Posterior cingulate gyrus (tissue), 11 donors: ENCODE measurements at places on chromosomes 16 and 17.
A peak's percentile ranks its signal among the peaks of the same experiment; 100 is the strongest.

GRCh38 chr16:5584109-5584508 is 486.5 kb upstream of the EEF2KMT start:
- no peak for DNase-seq

- DNase-seq: no peak
These were observed 33.2 kb downstream of the UBE2O start for GRCh38 chr17:76419576-76420260.

- DNase-seq: no peak
These were observed 21.1 kb upstream of the ZNF629 start for GRCh38 chr16:30808146-30808545.

- peak; percentile 34 for DNase-seq
These were observed 2.5 kb upstream of the ZNF423 start for GRCh38 chr16:49858200-49859124.

DNA sequence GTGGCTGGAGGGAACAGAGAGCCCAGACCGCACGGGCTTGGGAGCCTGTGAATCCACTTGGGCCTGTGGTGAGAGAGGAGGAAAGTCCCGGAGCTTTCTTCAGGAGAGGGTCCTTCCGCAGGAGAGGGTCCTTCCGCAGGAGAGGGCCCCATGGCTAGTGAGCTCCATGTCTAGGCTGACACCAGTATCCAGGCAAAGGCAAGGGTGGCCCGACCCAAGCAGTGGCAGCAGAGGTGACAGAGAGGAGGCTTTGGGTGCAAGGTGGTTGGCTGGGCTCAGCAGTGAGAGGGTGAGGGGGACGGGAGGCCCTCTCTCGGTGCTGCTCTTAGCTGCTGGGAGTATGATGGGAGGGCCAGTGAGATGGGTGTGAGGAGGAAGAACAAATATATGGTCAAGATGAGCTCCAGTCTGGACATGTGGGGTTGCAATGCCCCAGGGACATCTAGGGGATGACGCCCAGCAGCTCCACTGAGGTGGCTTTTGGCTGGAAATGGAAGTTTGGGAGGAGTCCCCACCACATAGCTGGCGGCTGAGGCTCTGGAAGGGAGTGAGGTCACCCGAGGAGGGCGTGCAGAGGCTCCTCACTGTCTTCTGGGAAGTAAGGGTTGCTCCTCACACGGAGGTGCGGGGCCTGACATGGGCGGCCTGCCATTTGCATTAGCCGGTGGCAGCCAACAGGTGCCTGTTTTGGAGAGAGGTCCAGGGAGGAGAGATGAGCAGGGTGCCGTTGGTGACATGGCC is 2.3 kb upstream of the HSD3B7 start:
- DNase-seq: peak; percentile 83

- no peak for DNase-seq
These were observed 8.2 kb downstream of the NMRAL1 start for GRCh38 chr16:4465977-4466779.

DNA sequence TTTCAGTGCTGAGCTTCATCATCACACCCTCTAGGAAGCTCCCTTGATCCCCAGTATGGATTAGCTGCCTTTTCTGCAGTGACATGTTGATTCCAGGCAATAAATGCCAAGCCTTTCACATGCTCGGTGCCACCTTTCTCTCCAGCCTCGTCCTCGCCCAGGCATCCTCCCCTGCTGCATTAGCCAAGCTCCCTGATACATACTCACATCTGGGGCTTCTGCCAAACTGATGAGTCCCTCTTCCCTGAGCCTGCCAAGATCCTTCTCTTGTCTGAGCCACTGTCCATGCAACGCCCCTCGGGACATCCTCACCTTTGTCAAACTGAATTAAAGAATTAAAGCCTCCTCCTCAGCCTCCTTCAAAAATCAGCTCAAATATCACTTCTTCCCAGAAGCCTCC is 538.5 kb upstream of the CDH11 start:
- no peak for DNase-seq

GRCh38 chr17:60863892-60864707 is 186.4 kb downstream of the BCAS3 start:
- DNase-seq: no peak

DNA sequence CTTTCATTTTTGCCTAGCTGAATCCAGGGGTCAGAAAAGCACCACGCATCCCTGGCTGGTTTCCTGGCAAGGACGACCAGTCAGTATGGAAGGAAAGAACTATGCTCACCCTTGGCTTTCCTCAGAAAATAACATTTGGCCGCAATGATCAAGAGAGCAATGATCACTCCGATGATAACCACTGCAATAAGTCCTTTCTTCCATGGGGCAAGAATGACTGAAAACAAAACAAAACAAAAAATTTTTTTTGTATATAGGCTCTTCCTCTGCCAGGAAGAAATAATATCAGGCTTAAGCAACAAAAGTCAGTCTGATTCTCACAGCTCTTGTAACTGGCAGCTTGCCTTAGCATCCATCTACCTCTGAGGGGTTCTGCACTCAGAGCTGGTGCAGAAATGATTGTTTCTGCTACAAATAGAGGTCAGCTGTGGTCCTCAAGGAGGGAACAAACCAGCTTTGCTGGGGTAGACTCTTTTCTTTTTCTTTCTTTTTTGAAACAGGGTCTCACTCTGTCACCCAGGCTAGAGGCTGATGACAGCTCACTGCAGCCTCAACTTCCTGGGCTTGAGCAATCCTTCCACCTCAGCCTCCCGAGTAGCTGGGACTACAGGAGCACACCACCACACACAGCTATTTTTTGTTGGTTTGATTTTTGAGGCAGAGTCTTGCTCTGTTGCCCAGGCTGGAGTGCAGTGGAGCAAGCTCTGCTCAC is 35.7 kb downstream of the PECAM1 start:
- no peak for DNase-seq

- no peak for DNase-seq
These were observed 22.4 kb downstream of the NXPH3 start for GRCh38 chr17:49597928-49598655.

GRCh38 chr17:44402564-44403172 is 13.2 kb upstream of the ITGA2B start:
- no peak for DNase-seq

DNA sequence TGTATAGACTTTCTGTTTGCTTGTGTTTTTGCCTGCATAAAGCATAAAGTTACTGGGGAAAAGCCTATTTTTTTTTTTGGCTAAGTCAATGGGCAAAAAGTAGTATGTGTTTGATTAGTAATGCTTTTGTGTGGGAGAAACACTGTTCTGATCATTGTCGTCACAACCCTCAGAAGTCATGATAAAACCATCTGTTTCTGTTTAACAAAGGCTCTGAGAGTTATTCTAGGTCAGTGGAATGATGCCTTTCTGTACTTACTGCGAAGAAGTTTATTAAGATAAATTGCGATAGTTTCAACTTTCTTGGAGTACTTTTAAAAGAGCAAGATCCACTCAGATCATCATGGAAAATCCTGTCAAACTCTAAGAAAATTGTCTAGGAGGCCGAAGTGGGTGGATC is 80.9 kb downstream of the PRKCA start:
- no peak for DNase-seq

GRCh38 chr16:50393858-50394802 is 25.3 kb upstream of the BRD7 start:
- DNase-seq: no peak

DNA sequence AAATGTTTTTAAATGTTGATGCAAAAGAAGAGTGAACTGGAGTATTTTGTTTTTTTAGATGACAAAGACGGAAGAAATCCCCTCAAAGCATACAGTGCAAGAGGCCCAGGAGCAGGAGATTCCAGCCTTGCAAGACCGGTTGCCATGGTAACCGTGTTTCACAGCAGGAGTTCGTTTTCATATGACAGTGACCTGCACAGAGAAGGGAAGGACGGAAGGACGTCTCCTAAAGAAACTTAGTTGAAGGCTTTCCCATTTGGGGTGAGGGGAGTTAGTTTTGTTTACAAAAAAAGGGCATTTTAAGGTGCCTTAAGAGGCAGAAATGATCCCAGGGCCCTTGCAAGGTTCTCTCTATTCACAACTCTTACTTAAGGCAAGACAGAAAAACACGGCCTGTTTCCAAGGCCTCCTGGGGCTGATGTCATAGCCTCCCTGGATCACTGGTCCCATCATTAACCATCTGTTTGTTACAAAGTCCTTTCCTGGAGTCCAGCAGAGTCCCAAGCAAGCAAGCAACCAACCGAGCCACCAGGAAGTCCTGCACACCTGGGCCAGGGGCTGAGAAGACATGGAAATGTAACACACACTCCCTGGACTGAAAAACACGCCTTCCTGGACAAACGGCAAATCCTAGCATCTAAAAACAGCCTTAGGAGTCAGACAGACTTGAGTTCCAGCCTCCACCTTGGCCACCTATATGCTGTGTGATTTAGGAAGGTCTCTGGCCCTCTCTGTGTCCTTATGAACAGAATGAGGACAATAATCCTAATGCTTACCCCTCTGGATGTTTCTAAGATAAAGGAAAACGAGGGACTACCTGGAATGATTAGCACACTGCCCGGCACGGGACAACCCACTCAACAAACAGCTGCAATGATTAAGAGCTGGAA is 30.3 kb upstream of the RPH3AL start:
- peak; percentile 53 for DNase-seq

- DNase-seq: no peak
These were observed 60.5 kb downstream of the SLC5A11 start for GRCh38 chr16:24906199-24906808.

- peak; percentile 41 for DNase-seq
These were observed 9.9 kb downstream of the CMTM2 start for GRCh38 chr16:66588981-66589713.

DNA sequence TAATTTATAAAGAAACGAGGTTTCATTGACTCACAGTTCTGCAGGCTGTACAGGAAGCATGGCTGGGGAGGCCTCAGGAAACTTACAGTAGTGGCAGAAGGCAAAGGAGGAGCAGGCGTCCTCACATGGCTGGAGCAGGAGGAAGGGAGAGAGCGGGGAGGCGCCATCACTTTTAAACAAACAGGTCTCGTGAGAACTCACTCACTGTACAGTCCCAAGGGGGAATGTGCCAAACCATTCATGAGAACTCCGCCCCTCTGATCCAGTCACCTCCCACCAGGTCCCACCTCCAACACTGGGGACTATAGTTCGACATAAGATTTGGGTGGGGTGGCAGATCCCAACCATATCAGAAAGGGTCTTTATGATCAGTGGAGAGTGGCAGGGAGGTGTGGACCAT is 392.4 kb upstream of the TNRC6C start:
- DNase-seq: no peak

- no peak for DNase-seq
These were observed 1.9 kb upstream of the CAPN15 start for GRCh38 chr16:525520-526180.

GRCh38 chr17:77875051-77875780 is 83.3 kb upstream of the TNRC6C start:
- no peak for DNase-seq

- DNase-seq: no peak
These were observed 179.5 kb downstream of the NTN1 start for GRCh38 chr17:9200699-9201359.

DNA sequence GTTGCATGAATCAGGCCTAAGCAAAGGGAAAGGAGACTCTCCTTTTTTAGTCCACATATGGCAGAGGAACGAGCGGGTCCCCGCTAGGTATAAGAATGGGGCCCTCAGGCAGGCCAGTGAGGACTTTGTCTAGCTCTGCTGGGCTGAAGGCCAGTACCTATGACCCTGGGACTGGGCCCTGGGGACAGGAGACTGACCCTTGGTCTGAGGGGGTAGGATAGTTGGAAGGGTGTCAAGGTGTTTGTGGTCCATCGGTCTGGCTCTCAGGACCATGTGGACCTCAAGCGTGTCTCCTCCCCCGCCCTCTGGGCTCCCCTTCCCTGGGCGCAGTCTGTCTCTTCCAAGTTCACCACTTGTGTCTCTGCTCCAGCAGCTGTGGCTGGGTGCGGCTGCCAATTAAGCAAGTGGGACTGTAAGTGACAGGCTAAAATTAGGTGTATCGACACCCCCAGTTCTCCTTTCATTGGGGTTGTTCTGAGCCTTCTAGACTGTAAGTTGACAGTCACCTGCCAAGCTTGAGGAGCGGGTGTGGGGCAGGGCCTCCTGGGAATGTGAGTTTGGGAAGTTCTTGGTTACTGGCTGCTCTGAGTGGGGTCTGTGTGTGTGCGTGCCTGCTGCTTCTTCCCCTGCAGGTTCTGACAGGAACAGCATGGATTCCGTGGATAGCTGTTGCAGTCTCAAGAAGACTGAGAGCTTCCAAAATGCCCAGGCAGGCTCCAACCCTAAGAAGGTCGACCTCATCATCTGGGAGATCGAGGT is 24.5 kb downstream of the AKAP1 start:
- DNase-seq: no peak

GRCh38 chr17:65047941-65048340 is 8.6 kb downstream of the GNA13 start:
- DNase-seq: no peak

GRCh38 chr16:66146798-66147197 is 219.7 kb upstream of the CDH5 start:
- no peak for DNase-seq

DNA sequence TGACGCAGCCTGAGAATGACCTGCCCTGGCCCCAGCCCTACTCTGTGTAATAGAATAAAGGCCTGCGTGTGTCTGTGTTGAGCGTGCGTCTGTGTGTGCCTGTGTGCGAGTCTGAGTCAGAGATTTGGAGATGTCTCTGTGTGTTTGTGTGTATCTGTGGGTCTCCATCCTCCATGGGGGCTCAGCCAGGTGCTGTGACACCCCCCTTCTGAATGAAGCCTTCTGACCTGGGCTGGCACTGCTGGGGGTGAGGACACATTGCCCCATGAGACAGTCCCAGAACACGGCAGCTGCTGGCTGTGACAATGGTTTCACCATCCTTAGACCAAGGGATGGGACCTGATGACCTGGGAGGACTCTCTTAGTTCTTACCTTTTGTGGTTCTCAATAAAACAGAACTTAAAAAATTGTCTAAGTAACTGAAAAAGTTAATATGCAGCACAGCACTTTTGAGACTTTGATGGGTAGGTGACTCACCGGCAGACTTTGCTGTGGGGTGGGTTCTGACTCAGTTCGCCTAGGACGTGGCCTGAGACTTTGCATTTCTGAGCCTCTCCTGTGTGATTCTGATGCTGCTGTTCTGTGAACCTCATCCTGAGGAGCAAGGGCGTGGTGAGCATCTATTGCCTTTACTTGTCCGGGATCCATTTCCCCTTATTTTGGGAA is 5.7 kb downstream of the LAT start:
- no peak for DNase-seq

GRCh38 chr16:75080205-75081029 is 36.2 kb downstream of the LDHD start:
- no peak for DNase-seq

- DNase-seq: no peak
These were observed 2.8 kb upstream of the NHERF1 start for GRCh38 chr17:74745548-74746177.

GRCh38 chr17:49928126-49928800 is 40.7 kb upstream of the DLX4 start:
- DNase-seq: no peak

GRCh38 chr16:12303653-12304052 is 327.1 kb downstream of the SNX29 start:
- DNase-seq: no peak

GRCh38 chr16:66947302-66948065 is 12.2 kb downstream of the CES2 start:
- peak; percentile 84 for DNase-seq
